ENCODE measurements at places on chromosomes 5 and 9.

DNA sequence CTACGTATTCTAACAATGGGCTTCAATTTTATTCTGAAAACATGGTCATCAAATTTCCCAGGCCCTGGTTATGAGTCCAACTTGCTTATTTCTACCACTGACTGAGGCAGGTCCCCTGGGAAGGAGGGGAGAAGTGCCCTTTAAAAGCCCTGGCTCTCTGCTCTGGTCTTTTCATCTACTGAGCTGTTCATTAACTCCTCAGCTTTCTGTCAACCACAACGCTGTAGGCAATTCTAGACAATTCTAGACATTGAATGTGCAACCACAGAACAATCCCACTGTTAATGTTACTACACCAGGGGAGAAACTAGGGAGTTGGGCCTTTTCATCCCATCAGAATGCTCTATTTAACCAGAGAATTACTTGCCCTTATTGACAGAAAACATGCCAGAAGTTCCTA lies 10.0 kb downstream of the MOCS2 start:
- no peak for DNase-seq

DNA sequence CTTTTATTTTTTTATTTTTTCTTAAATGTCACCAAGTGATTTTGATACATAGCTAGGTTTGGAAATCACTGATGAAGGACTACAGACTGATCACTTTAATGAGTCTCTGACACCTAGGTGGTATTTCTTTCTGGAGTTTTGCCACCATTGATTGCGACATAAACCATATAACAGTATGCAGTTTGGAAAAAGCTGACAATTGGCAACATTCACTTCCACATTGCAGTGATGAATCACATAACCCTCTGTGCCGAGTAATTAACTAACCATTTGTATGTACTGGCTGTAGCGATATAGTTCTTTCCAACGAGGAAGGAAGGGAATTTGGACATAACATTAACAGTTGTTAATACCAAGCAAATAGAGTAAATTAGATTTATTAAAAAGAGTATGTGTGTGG lies 222.9 kb upstream of the EFNA5 start:
- no peak for DNase-seq

DNA sequence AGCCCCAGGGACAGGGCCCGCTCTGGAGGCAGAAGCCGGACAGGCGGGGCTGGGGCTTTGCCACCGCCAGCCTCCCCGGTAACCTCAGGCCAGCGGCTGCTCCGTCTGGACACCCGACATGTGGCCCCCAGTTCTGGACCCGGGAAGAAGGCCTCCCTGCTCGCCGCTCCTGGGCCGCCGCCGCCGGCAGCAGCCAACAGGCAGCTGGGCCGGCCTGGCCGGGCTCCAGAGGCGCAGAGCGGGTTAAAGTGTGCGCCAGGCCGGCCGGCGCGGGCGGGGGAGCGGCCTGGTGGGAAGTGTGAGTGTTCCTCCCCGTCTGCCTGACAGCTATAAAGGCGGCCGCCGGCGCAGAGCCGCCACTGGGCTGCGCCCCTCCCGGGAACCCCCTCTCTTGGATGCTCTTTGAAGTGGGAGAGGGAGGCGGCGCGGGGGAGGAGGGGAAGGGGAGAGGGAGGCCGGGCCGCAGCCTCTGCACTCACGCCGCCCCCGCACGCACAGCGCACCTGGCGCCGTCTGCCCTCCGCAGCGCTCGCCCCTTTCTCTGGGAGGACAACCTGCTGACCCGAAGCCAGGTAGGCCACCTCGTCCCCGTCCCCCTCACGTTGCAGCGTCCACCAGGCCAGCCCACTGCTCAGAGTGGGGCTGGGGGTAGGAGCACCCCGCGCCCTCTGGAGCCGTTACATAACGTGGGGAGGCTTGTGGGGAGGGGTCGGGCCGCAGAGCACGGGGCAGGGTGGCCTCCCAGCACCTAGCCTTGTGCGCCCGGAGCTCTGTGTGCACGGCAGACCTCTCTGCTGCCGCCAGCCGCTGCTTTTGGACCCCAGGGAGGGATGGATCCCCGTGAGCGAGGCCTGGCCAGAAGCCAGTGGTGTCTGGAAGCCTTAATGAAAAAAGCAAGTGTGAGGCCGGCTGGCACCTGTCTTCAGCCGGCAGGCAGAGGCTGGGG lies at the start of gene ADAMTSL2:
Gene ADAMTSL2 (plus strand): TSS at position 359 of the 946 bp plus-strand sequence. CDS start 2,009 bp downstream, outside the sequence.
- DNase-seq = no peak

DNA sequence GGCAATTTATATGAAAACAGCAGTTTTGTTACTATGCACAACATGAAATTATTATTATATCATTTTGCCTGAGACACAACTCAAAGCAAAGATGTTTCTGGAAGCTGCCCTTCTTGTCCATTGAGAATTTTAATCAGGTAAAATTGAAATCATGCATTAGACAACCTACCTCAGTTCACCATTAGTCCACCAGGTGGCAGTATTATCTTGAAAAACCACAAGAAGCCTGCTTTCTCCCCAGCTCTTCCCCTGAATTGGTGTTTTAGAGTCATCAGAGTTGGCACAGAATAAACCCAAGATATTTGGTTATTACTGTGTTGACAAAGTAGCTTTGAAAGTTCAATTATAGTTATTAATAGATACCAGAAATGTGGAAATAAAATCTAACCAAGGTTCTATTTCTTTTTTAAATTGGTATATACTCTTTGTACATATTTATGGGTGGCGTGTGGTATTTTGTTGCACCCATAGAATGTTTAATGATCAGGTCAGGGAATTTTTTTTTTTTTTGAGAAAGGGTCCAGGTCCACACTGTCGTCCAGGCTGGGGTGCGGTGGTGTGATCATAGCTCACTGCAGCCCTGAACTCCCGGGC lies 25.7 kb downstream of the UTP15 start:
- peak; percentile 39 for DNase-seq

GRCh38 chr5:55364537-55365055 lies 56.8 kb downstream of the MTREX start:
- no peak for DNase-seq

- no peak for DNase-seq
These were observed 58.3 kb downstream of the FGF1 start for GRCh38 chr5:142627383-142628217.

DNA sequence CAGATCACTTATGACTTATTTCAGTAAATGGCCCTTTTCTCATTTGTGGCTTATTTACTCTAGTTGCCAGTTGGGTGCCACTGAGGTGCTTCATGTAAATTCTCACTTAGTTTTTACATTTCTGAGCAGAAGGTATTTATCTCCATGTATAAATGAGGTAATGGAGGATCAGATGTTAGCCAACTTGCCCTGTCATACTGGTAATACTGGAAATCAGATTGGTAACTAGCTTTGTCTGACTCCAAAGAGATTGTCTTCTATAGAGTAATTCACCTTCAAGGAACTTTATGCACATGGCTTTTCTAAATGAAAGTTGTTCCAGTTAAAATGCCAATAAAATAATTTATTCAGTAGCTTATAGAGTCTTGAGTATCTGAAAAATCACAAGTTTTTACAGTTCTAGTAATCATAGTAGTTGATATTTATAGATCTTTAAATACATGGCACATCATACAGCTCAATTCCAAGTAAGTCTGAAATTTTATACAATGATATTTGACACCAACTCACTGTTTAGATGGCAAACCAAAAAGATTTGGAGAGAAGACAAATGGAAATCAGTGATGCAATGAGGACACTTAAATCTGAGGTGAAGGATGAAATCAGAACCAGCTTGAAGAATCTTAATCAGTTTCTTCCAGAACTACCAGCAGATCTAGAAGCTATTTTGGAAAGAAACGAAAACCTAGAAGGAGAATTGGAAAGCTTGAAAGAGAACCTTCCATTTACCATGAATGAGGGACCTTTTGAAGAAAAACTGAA lies 28.8 kb downstream of the RAB14 start:
- no peak for DNase-seq

DNA sequence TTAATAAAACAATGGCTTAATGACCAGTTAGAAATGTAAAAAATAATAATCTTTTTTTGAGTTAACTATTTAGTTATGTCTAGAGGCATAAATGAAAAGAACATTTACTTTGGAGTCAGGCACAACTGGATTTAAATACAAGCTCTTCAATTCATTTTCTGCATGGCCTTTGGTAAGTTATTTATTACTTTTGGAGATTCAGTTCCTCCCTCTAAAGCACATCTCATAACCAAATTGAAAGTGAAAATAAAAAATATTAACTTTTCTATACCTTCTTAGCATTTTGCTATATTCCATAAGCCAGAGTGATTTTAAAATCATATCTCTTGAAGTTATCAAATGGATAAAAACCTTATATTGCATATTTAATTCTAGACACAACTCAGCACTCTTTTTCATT lies 434.9 kb upstream of the SMARCA2 start:
- DNase-seq = no peak

- DNase-seq = no peak
These were observed 108.4 kb downstream of the ENTREP1 start for GRCh38 chr9:69433392-69433791.

DNA sequence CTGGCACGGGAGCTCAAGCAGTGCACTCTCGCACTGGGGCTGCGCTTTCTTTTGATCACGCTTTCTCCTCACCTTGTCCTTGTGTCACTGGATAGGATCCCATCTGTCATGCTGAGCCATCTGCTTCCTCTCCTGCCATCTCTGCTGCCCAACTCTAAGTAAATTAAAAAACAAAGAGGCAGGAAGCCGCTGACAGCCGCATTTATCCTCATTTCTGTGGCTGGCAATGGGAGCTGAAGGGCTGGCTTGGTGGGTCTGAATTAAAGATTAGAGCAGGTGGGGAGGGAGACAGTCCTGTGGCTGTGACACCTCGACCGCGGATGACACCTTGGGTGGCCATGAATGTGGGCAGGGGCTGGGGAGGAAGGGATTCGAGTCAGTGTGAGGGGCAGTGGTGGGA lies 159.2 kb upstream of the ALDH1B1 start:
- DNase-seq = no peak

GRCh38 chr5:9112520-9113291 lies 433.2 kb downstream of the SEMA5A start:
- DNase-seq = no peak

DNA sequence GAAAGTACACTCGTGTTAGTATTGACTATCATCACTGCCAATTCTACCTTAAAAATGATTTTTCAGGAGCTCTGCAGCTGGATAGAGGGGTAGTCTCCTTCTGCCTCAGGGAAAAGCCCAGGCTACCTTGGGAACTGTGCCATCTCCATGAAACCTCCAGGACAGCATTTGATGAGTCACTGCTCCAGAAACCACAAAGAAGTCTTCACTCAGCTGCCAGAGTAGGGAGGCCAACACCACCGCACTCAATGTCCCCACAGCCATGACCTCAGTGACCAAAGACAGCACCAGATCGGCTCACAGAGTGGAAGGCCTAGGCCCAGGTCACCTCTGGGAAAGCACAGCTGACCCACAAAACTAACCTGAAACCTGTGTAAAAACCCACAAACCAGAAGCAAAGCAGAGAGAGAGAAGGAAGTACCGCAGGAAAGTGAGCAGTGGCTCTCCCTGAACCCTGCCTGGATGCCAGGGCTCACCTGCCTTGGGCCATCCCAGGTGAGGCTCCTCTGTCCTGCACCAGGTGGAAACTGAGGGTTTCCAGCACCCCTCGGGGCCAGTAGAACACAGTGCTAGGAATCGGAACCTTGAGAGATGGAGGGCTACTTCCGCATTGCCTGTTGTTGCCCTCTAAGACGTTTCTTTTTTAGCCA lies 30.0 kb downstream of the S1PR3 start:
- no peak for DNase-seq

- no peak for DNase-seq
These were observed 7.5 kb downstream of the RNF44 start for GRCh38 chr5:176529741-176530141.

DNA sequence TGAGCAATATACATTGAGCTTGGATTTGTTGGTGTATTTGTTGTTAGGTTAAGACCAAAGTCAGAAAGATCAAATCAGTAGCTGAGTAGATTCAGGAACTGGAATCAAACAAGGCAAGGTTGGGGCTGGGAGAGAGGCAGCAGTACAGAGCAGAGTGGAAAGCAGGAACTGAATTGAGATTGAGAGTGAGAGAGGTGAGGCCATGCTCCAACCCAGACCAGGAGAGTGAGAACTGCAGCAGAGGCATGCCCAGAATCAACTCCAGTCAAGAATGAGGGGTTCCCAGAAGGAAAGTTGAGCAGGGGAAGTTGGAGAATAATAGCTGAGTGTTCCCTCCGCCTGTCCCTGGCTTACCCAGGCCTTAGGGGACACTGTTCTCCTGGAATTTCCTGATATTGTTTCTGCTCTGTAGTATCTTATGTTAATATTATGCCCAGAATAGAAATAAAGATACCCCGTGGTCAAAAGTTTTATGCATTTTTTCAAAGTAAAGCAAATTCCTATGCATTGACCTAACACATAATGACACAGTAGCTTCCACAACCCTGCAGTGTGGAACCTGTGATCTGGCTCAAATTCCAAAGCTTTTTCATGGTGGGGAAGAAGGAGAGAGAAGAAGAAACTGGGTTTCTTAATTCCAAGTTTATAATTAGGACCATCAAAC lies 82.7 kb downstream of the SV2C start:
- no peak for DNase-seq

DNA sequence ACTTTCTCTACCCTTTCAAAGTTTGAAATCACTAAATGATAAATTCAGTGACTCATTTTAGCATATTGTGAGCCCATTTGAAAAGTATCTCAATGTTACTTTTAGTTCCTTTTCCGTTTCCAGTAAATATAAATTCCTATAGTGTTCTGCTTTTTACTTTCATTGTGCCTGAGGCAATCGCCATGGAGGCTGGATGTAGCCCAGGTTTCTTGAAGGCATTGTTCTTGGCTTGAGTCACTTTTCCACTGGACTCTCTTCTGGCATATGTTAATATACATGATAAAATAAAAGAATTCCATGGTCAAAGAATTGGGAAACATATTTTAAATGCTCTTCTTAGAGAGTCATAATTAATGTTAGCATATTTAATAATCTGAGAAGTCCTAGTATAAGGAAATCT lies 327.0 kb downstream of the IZUMO3 start:
- no peak for DNase-seq

All from GM18507 (cell line).